HT-29 (cell line): ENCODE measurements at places on chromosomes 2 and 18. TPM values are rescaled to one million over a fixed set of nuclear protein-coding genes. Genes with fewer than 3 reads are reported as not detected.
A peak's percentile ranks its signal among the peaks of the same experiment; 100 is the strongest.

DNA sequence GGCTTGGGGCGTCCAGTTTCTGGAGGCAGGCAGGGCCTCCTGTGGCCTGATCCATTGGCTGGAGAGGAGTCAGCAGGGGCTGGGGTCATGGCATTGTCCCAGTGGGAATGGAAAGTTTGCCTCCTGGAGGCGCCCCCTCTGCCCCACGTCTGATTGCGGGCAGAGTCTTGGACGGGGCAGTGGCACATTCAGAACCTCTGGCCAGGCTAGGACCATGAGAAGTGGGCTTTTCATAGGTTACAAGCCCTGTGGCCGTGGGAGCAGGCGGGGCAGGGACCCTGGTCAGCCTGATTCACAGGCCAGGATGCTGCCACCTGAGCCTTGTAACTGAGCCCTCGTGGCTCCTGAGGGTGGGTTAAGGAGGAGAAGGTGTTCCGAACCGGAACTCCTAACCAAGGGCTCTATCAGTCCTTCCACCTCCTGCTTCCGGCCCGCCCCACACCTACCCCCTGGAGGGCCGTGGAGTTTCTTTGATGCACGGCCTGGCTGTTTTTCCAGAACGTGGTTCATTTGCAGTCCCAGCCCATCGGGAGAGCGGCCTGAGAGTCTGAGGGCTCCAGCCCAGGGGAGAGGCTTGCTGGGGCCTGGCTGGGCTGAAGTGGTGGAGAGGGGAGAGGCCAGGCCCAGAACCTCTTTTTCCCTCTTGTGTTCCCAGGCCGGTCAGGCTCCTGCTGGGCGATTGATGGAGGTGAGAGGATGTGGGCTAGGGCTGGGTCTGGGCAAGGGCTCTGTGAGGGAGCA is 43.9 kb upstream of the PLB1 start:
- DNase-seq: no peak

DNA sequence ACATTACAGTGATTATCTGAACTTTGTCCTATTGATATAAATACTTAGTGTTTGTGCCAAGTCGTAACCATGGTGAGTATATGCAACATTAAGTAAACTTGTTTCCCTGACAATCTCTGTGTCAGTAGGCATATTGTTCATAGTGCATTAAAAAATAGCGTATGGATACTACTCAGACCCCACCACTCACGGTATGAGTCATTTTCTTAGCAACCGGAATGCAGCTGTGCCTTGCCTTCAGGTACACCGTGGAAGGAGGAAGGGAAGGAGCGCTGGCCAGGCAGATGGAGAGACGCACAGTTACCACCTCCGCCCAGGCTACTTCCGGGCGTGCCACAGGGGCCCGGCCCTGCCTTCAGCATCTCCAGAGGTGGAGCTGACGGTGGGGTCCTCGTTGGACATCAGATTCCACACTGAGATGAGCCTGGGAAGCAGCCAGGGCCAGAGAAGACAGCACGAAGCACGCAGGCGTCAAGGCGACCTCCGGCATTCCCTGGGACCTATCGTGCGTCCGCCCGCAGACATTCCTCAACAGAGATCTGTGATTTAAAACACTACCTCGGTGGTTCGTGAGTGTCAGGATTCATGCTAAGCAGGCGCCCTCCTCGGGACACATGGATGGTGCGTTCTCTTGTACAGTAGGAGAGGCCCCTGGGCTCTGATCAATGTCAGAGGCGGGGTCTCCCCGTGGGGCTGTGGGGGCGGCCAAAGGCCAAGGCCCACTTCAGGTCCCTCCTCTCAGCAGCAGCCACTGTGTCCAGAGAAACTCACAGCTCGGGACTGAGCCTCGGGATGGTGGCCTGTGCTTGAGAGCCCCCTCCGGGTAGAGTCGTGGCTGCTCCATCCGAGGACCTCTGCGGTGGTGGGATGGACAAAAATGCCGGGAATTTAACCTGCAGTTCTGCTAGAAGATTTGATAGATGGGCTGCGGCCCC is 82.2 kb upstream of the HDAC4 start:
- DNase-seq: peak; percentile 65

- peak; percentile 59 for DNase-seq
These were observed 12.8 kb upstream of the MATN3 start for GRCh38 chr2:20025065-20025786.

DNA sequence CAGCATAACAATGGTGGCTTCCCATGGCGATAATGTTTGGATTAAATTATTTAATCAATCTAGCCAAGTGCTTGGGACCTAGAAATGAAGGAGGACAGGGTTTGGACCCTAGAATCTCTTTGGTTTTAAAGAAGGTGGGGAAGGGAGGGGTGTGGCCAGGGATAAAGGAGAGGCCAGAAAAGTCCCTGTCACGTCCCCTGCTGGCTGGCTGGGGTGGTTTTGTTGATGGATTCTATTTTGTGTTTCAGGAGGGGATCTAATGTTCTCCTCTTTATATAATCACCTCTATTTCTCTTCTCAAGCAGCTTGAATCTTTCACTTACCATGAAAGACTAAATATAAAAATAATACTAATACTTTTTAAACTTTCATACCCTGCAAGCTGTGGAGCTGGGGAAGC is 52.6 kb upstream of the GALR1 start:
- DNase-seq: no peak

- DNase-seq: no peak
These were observed 32.6 kb downstream of the PPP1R1C start for GRCh38 chr2:182018218-182018617.

The HMSD gene
- total RNA-seq: not detected in 2 replicates

The C1QL2 gene
- not detected in 2 replicates for total RNA-seq
